ENCODE measurements at places on chromosomes 5 and 9.

- no peak for DNase-seq
These were observed 65.4 kb upstream of the SPOCK1 start for GRCh38 chr5:137564398-137564961.

- DNase-seq = no peak
These were observed 23.0 kb downstream of the LHX3 start for GRCh38 chr9:136181784-136182419.

GRCh38 chr9:89923961-89924504, 319.2 kb downstream of the GADD45G start:
- DNase-seq = peak; percentile 20

DNA sequence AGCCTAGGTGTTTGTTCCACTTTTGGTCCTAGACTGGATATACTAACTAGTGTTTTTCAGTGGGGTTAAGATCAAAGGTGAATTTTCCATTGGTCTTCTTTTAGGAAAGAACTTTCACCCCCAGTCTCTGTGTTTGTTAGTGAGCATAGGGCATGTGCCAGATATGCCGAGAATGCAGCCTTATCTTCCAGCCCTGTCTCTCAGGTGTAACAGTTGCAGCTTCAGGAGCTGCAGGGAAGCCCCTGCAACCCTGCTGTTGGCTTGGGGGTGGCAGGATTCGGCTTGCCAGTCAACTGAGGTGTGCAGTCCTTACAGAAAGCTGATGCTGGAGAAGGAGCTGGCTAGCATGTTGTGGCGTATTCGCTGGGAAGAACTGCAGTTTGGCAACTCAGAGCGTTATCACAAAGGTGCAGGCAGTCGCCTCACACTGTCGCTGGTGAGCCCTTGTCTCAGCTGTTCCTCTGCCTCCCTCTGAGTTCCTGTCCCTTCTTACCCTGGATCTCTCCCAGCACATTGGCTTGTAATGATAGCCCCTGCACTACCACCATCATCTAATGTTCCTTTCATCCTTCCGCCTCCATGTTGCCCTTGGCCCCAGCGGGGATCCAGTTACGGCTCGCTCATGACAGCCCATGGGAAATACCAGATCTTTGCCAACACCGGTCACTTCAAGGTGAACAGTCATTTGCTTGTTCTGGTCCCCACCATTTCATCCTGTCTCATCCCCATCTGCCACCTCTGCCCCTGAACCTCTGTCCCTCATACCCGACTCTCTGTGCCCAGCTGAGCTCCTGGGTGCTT, 10.1 kb downstream of the NPR2 start:
- DNase-seq = no peak

- DNase-seq = no peak
These were observed 208.1 kb downstream of the SNX18 start for GRCh38 chr5:54725391-54726280.

DNA sequence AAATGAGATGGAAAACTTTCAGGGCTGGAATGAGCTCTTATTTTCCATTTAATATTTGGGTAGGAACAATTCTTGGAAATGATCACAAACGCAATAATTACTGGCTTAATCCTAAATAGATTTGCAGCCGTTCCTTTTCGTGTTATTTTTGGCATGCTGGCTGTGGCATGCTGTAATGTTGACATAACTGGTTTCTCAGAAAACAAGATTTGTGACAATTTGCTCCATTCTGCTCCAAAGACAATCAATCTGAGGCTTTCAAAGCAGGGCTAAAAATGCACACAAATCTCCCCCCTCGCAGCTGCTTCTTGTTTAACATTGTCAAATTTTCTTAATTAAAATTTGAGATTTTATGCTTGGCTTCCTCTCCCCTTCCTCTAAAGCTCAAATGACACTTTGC, 151.2 kb downstream of the TTC39B start:
- DNase-seq = no peak

- DNase-seq = no peak
These were observed 107.0 kb downstream of the CDH6 start for GRCh38 chr5:31300501-31300900.

DNA sequence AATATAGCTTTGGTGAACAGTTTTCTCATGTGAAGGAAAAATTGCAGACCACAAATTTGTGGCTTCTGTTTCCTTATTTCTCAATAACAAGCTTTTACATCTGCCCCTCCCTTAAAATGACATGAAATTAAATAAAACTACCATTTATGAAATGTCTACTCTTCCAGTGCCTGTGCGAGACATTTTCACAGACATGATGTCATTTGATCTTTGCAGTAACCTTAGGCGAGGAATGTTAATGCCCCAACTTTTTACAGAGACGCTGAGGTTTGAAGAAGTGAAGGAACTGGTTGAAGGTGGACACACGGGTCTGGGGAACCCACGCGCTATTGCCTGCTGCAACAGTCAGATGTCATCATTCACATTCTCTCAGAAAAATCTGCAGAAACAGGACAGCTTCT, 61.5 kb downstream of the OSTF1 start:
- peak; percentile 40 for DNase-seq

DNA sequence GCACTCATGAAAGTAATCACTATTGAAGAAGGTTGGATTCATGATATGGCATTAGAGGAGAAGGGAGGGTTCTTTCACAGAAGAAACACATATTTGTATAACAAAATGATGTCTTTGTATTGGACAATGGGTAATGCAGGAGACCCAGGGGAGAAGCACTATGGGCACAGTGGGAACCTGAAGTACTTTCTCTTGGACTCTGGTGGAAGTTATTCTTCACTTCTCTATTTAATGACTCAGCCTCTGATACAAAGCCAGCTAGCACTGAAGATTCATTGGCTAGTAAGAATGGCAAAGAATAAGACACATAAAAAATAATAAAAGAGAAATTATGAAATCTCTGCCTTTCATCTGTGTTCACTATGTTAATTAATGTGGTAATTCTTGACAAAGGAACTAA, 149.9 kb upstream of the PRR16 start:
- no peak for DNase-seq

DNA sequence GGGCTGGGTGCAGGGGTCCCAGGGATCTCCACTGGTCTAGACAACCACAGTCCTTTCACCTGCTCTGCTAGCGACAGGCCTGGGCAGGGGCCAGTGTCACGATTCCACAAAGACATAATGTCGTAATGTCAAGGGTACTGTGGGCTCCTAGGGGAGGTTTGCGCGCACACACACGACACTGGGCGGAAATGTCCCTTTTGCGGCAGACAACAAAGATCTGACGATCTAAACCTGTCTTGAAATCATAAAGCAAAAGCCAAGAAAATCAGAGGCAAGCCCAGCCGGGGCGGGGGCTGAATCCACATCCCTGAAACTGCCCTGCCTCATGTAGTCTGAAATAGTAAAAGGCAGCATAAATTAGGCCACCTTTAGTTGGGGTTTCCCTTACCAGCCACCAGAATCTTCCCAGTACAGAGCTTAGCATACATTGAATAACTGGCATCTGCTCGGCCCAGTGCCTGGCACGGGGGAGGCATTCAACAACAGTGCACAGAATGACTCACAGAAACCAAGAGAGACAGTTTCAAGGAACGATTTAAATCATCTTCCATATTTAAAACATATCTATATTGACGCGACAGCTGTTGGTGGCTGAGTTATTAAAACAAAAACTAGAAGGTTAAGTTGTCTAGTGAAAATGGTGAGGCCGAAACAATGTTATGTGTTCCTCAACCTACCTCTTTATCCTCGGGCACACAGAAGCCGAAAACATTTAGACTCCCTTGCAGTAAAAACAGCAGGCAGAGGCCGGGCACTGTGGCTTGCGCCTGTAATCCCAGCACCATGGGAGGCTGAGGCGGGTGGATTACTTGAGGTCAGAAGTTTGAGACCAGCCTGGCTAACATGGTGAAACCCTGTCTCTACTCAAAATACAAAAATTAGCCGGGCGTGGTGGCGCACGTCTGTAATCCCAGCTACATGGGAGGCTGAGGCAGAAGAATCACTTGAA, 151.0 kb downstream of the MYO10 start:
- no peak for DNase-seq

DNA sequence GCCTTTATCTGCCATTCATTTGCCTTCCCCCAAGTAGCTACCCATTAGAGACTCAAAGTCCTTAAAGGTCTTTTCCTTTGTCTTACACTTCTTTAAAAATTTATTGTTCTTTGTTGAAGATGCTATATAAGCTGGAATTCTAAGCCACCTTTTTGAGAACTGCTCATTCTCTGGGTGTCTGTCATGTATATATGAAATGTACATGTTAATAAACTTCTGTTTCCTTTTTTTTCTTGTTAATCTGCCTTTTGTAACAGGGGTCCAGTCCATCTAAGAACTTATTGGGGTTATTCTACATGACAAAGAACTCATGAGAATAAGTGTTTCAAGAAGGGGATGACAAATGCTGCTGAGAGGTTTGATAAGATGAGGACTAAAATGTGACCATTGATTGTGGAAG, 41.5 kb downstream of the PCDHAC2 start:
- no peak for DNase-seq

DNA sequence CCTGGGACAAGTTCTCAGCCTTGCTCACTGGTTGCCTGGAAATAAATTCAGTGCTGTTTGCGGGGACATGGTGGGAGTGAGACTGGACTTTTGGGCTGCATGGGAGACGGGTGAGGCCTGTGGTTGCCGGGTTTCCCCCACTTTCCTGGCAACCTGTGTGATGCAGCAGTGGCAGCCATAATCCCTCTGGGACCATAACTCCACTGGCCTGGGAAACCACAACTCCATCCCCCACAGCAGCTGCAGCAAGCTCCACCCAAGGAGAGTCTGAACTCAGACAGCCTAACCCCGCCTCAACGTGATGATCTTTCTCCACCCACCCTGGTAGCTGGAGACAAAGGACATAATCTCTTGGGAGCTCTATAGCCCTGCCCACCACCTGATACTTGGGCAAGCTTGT, 349.9 kb downstream of the PIK3R1 start:
- no peak for DNase-seq

DNA sequence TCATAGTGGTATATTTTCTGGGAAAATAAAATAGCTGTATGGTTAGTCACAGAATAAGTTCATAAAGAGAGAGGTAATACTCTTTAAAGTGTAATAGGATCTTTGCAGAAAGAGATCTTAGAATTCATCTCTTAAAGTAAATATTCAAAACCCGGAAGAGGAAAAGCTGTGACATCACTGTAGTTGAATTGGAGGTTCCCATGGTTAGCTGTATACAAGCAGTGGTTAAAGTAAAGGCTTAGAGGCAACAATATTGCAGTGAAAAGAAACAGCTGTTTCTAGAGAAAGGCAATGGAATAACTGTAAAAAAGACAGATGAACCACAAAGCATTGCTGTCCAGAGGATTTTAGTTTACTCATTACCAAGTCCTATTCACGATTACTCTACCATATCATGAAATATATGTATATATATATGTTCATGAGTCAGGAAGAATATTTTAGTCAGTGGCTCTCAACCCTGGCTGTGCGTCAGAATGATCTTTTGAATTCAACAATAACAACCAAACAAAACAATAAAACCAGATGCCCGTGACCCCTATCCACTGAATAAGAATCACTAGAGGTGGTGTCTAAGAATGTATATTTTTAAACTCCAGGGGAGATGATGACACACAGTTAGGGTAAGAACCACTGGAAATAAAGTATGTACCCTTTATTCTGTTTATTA, 4.7 kb downstream of the ERCC6L2 start:
- peak; percentile 21 for DNase-seq

DNA sequence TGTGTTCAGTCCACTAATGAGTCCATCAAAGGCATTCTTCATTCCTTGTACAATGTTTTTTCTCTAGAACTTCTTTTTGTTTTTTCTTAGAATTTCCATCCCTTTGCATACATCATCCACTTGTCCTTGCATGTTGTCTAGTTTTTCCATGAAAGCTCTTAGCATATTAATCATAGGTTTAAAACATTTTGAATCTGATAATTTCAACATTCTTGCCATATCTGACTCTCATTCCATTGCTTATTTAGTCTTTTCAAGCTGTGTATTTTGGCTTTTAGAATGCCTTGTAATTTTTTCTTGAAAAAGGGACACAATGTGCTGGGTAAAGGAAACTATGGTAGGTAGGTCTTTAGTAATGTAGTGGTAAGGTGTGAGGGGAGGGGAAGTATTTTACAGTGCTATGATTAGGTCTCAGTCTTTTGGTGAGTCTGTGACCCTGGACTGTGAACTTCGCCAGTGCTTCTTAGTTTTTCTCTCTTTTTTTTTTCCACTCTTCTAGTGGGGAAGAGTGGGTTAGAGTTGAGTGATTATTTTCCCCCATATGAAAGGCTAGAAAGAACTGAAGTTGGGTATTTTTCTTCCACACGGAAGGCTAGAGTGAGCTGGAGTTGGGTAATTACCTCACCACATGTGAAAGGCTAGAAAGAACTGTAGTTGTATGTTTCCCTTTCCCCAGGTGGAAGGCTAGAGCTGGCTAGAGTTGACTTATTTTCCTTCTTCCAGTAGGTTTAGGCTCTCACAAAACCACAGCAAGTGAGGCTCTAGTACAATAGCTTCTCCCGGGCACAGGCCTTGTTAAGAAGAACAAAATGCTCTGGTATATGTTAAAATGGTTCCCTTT, 172.1 kb downstream of the SNX18 start:
- no peak for DNase-seq

DNA sequence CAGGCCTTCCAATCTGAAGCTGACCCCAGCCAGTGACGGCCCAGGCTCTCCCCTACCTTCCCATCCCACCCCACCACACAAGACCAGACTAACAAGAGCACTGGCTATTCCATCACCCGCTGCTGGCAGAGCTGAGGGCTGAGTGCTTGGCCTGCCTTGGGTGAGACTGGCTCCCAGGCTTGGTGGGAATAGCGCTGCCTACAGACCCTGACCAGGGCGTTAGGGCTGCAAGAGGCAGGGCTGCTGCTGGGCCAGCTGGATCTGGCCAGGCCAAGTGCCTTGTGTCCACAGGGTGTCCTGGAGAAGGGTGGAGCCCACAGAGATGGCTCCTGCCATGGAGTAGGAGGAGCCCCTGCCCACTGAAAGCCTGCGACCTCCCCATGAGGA, 31.6 kb upstream of the ANGPTL2 start:
- DNase-seq = no peak

DNA sequence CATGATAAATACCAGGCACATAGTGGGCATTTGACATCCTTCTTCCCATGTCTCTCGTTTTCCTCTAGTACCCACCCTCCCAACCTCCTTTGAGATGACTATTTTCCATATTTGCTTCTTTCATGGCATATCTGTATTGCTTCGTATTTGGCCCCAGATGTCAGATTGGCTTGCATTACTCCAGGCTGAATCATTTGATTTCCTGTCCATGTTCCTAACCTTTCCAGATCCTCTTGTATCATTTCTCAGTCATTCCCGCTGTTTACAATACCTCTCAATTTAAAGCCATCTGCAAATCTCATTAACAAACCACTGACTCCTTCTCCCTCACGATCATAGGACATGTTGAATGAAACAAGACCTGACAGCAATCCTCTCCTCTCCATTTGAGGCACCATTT, 19.9 kb downstream of the MTX3 start:
- DNase-seq = no peak

DNA sequence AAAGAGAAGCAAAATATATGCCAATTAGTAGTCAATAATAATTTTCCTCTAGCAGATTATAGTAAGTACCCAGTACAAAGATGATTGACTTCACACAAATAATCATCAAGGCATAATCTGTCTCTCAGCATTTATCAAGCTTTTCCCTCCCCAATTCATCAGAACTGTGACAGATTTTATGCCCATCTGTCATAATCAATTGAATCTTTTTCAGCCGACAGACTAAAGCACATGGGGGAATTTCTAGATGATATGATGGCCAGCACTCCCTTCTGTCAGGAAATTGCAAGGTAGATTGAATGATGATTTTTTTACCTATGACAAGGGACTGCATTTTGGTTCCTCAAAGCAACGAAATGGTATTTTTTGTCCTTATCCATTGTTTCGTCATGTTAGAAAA, 227.1 kb upstream of the CYLC2 start:
- DNase-seq = no peak

- no peak for DNase-seq
These were observed 173.3 kb downstream of the COL23A1 start for GRCh38 chr5:178416919-178417318.

Data from CD4-positive, alpha-beta T cell treated with Interleukin-4 for 4 hours (primary cell).